ENCODE measurements at places on chromosomes 4 and X.
A peak's percentile ranks its signal among the peaks of the same experiment; 100 is the strongest.

DNA sequence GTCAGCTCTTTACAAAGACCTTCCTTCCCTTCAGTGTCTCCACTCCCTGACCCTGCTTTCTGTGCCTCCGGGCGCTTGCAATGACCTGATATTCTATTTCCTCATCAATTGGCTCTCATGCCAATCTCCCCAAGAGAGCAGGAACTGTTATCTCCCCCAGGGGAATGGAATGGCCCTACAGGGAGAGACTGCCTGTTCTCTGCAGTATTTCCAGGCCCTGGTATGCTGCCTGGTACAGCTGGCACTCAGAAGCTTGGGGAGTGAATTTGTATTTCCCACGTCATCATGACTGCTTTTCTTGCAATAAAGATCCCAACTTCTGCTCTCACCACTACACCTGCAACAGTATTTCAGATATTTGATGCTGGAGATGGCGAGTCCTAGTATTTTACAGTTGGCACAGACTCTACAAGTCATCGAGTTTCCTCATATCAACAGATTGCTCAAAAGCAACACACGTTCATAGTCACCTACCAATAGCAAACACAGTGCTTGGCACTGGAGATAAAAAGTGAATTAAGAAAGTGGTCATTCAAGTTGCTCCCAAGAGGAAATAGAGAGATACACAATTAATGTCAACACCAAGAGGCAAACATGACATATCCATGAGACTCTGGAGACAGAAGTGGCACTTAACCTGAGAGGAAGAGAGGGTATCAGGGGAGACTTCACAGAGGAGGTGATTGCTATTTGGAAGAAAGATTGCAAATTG lies 90.5 kb upstream of the EGFL6 start:
- no peak for DNase-seq

GRCh38 chrX:109793191-109793590 lies 60.1 kb upstream of the ACSL4 start:
- no peak for DNase-seq

GRCh38 chr4:10697086-10697485 lies 12.5 kb upstream of the CLNK start:
- no peak for DNase-seq

- DNase-seq = no peak
Observed at GRCh38 chr4:105179539-105180401, 33.1 kb downstream of the TET2 start.

- DNase-seq = peak; percentile 17
Observed at GRCh38 chrX:15471028-15471427, 22.1 kb downstream of the PIR start.

GRCh38 chr4:185840201-185840600 lies 28.2 kb upstream of the SORBS2 start:
- no peak for DNase-seq

DNA sequence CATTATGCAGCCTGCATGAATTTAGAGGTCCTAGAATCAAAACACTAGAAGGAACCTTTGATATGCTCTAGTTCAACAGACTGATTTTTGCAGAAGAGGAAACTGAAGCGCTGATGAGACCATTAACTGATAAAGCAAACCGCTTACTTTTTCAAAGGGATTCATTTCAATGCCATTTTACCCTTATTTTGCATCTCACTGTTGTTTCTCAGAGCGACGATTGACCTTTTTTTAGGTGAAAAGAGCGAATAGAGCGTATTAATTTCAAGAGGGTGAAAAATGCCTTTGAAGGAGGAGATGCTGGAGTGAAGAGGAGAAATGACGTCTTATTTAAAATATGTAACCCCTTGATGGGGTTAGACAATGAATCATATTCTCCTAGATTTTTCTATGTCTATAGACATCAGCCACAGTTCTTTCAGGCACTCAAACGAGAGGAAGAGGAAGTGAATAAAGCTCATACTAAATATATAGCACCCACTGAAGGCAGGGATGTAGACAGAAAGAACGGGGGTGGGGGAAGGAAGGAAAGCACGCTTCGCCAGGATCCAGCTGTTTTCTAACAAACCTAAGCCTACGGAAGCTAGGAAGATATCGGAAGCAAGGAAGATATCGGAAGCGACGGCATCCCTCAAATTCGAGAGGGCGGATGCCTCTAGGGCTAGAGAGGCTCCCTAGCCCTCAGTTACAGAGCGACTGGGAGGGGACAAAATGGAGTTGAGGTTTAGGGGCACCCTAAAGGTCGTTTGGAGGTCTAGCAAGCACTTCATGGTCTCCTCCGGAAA lies 848 bp downstream of the ACSL4 start:
- no peak for DNase-seq

GRCh38 chrX:129983575-129984110 lies 1.2 kb downstream of the BCORL1 start:
- no peak for DNase-seq

GRCh38 chr4:40916218-40916555 lies 166.4 kb downstream of the NSUN7 start:
- no peak for DNase-seq

- no peak for DNase-seq
Observed at GRCh38 chr4:147325571-147325981, 155.3 kb upstream of the EDNRA start.

DNA sequence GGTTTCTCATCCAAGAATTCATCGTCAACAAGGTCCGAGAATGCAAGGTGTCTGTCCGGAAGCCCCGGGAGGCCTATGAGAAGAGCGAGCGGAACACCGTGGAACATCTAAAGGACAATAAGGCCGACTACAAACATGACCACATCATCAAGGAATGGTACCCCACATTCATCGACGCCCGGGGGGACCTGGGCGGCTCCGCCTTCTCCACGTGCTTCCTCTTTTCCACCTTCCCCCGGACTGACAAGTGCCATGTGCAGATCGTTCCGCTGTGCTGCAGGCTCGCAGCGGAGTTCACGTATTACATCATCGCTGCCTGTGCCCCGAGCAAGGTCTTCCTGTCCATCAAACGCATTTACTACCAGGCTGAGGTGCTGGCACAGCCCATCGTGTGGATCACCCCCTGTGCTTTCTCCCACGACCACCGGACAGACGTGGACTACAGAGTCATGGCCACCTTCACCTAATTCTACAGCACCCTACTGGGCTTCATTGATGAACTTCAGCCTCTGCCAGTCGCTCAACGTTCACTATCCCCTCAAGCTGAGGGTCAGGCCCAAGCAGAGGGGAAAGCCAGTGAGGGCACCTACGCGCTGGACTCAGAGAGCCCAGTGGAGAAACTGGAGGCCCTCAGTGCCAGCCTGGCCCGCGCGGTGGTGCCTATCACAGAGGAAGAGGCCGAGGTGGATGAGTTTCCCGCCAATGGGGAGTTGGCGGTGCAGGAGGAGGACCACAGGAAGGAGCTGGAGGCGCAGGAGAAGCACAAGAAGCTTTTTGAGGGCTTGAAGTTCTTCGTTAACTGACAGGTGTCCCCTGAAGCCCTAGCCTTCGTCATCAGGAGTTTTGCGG lies 125.9 kb upstream of the PABPC4L start:
- DNase-seq = no peak

- DNase-seq = no peak
Observed at GRCh38 chr4:85399270-85399669, 75.7 kb upstream of the ARHGAP24 start.

GRCh38 chr4:188620608-188621007 lies 481.4 kb downstream of the TRIML1 start:
- no peak for DNase-seq

GRCh38 chrX:136112778-136113177 lies 34.6 kb upstream of the FHL1 start:
- no peak for DNase-seq

DNA sequence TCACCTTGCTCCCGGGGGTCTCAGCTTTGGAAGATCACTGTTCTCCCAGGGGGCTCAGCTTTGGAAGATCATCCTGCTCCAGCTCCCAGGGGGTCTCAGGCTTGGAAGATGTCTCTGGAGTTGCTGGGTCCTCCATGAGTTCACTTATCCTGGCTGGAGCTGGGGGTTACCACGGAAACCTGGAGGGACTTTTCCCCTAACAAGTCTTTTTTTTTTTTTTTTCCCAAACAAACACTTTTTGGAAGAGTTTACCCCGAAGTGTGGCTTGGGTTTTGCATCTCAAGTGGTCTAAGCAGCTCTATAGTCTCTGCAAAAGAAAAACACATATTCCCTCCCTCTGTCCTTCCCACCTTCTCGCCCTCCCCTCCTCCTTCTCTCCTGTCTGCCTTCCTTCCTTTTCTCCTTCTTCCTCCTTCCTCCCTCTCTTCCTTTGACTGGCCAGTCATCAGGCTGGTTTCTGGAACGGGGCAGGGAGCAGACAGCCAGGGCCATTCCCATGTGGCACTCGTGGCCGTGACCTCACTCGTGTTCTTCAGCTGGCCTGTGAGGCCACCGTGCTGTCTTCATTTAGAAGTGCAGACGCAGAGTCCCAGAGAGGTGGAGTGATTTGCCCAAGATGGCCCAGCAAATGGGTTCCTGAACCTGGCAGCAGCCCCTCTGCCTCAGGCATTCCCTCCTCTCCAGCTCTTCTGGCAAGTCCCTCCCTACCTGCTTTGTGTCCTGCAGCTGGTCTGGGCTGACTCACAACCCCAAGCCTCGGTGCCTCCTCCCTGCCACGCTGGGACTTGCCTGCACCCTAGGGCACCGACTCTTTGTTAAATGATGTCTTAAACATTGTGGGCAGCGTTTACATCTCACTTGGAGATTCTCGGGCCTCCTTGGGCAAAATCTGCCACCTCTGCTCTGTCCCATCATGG lies 25.9 kb upstream of the HMX1 start:
- no peak for DNase-seq

GRCh38 chr4:34964613-34965012 lies 1279.7 kb downstream of the ARAP2 start:
- DNase-seq = no peak

DNA sequence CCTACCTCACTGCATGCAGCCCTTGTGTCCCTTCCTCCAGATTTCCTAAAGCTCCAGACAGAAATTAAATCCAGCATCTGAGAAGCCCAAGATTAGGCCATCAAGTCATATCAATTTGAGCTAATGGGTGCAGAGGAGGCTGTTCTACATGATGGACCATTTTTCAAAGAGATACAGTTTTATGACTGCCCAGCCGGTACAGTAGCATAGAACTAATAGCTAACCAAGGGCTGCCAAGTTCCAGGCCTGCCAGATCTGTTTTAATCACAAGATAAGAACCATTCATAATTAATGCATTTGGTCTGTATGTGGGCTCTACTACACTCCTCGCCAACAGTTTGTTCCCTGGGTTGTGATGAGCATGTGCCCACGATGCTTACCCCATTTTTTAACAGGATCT lies 73.9 kb upstream of the PLAC1 start:
- DNase-seq = no peak

GRCh38 chr4:169414913-169415312 lies 144.2 kb upstream of the SH3RF1 start:
- DNase-seq = no peak
